ENCODE measurements at places on chromosomes 11 and 22.
A peak's percentile ranks its signal among the peaks of the same experiment; 100 is the strongest.

- DNase-seq, result no peak
Observed at GRCh38 chr11:19444231-19444630, 203.5 kb upstream of the E2F8 start.

GRCh38 chr11:70912226-70912840 lies 340.0 kb downstream of the SHANK2 start:
- DNase-seq, result peak; percentile 18

DNA sequence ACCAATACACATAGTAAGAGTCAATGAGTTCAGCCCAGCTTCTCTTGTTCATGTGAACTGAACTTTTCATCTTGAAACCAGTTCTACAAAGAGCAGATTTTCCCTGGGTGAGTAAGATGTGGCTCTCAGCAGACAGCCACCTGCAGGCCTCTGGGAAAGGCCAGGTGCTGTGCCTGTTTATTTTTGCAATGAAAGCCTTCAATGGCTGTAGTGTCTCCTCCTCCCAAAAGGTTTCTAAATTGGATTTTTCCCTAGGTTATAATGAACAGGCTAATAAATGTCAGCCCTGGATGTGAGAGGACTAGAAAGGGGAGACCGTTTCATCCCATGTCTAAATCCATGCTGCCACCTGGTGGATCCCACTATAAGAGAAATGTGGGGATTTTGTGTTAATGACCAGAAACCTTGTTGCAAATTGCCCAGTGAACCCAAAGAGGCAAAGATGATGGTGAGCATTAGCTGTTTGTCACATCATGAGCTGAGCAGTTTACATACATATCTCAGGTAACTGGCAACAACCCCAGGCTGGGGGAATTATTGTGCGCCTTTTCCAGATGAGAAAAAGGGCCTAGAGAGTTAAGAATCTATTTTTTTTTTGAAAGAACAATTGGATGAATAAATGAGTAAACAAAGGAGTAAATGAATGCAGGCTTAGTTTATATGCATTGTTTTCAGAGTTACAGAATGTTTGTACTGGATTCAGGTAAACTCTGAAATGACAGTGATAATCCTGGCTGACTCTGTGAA lies 12.7 kb downstream of the C11orf91 start:
- no peak for DNase-seq

DNA sequence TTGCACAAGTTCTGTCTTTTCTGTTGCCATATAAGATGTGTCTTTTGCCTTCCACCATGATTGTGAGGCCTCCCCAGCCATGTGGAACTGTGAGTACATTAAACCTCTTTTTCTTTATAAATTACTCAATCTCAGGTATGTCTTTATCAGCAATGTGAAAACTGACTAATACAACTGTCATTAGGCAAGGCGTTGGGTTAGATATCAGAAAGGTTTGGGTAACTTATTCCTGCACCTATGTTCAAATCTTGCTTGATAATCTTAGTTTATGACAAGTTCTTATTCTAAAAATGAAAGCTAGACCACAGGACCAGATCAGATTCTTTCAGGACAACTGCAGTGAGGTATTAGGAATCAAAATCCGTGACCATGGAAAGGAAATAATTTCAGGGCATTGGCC lies 160.6 kb upstream of the BDNF start:
- no peak for DNase-seq

- DNase-seq, result no peak
Observed at GRCh38 chr11:125572916-125573315, 3.6 kb downstream of the EI24 start.

DNA sequence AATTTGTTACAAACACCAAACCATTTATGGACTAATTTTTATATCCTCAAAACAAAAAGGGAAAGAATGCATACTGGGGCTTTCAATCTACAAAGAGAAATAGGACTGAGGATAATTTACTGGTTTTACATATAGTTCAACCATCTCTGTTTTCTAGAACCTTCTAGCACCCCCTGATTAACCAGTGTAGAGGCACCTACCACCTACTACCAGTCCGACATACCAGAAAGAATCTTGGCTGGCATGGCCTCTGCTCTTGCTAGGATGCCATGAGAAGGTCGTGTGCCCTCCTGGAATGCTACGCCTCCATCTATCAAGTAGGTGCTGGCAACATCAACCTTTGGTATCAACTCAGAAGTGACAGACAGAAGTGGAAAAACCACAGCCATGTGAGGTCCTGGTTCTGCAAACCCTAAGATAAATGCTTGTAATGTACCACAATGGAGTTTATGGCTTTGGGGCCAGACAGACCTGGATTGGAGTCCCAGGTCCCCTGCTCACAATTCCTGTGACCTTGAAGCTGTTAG lies 28.2 kb downstream of the MYH9 start:
- no peak for DNase-seq

DNA sequence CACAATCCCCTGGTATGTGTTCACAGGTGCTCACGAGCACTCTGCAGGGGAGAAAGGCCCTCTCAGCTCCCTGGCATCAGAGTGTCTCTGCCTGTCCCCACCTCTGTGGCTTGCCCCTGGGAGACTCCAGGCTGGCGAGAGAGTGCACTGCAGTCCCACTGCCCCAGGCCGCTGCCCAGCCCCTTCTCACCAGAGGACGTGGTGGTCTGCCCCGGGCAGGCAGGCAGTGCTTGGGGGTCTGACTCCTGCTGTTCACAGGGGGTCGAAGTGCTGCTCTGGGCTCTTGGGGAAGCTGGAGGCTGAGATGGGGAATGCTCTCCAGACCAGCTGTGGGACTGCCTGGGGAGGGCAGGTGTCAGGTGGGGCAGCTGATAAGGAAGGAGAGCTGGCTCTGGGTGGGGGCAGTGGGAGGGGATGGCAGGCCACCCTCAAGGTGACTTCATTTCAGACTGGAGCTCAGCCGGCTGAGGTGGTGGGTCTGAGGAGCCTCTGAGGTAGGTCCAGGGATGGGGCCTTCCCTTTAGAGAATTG lies 151.0 kb upstream of the B3GAT1 start:
- no peak for DNase-seq

GRCh38 chr22:48417225-48418070 lies 1410.2 kb downstream of the BRD1 start:
- peak; percentile 55 for DNase-seq

DNA sequence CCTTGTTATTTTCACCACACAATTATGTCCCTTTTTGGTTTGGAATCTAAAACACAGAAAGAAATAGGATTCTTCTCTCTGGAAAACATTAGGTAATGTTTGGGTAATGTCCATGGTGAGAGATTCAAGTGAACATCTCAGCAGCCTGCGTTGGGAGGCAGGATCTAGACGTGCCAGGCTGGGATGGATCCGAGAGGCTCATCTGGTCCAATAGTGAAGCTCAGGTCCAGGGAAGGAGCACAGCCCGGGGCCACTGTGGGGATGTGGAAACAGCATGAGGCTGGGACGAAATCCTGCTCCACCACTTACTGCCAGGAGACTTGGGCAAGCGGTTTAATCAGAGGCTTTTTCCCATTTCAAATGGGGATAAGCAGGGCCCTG lies 109.9 kb downstream of the CSNK2A3 start:
- peak; percentile 95 for DNase-seq

DNA sequence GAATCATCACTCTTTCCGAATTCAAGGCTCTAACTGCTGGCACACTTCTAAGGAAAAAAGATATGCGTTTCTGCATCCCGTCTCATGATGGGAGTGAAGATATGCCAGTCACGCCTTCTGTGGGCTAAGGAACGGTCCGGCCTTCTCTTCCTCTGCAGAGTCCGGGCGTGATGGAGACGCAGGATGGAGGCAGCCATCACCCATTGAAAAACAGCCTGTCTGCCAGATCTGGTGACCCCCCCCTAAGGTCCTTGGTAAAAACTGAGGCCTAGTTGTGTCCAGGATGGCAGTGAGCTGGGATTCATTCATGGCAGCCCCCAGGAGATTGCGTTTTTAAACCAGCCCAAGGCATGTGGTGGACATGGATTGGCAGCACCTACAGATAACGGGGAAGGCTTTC lies 6.9 kb upstream of the EFCAB6 start:
- DNase-seq, result no peak

GRCh38 chr11:70579316-70579955 lies 181.1 kb downstream of the CTTN start:
- DNase-seq, result peak; percentile 69

DNA sequence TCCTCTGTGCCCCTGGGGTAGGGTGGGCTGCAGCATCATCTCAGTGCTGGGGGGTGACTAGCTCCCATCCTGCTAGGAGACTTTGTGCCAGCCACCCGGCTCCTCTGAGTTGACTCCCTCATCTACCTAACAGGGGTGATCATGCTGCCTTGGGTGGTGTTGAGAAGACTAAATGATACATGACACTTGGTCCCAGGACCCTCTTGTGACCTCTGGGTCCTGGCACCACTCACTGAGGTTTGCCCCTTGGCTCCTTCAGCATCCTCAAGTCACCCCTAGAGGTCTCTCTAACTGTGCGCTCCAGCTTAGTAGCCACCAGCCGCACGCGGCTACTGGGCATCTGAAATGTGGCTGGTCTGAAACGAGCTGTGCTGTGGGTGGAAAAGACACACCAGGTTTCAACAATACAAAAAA lies 72.1 kb downstream of the LRRC32 start:
- no peak for DNase-seq

- peak; percentile 79 for DNase-seq
Observed at GRCh38 chr11:3837793-3838192, 3.0 kb downstream of the RHOG start.

Measured in posterior vena cava (tissue), 2 donors.